Hematopoietic multipotent progenitor cell (in vitro differentiated cells): ENCODE measurements at places on chromosomes 5 and 9.

DNA sequence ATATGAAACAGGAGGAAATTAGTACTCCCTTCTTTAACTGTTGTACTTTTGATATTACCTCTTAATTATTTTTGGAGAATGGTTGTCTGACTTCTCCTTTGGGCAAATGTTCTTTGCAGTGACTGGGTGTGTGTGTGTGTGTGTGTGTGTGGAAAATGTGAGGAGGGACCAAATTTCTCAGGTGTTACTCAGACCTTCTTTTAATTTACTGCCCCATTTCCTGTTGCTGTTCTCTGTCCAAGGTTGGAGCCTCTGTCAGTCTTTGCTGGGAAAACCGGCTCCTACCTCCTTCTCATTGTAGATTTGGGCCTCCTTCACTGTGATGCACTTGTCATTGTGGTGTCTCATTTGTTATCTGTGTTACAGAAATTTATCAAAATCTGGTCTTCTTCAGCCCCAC, 68.4 kb downstream of the PBX3 start:
- no peak for DNase-seq

- DNase-seq, result no peak
These were observed 88.3 kb downstream of the SLC38A9 start for GRCh38 chr5:55623789-55624188.

DNA sequence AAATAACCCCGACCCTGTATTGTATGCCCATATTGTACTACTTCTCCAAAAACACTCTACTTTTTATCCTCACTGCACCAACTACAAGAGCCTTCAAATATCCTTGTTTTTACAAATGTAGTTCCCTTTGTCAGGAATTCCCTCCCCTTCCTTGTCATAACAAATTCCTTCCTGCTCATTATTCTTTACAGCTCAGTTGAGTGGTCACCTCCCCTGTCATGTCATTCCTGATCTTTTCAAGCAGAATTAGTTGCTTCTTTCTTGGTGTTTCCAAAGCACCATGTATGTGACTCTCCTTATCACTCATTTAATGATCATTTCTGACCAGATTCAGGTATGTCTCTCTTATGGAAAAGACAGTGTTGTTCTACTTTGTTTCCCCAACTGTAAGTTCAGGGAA, 194.2 kb upstream of the SMC2 start:
- no peak for DNase-seq

GRCh38 chr5:60223342-60223741, 329.8 kb upstream of the PDE4D start:
- no peak for DNase-seq

GRCh38 chr5:83474161-83474796, 2.7 kb downstream of the VCAN start:
- DNase-seq, result peak; percentile 27

- no peak for DNase-seq
These were observed 1.6 kb downstream of the BASP1 start for GRCh38 chr5:17219006-17219422.
